Stimulated activated CD8-positive, alpha-beta memory T cell treated with anti-CD3 and anti-CD28 coated beads, Interleukin-4, amount 100 ng/mL, for 1 hour (primary cell): ENCODE measurements at places on chromosomes 1 and 21.

DNA sequence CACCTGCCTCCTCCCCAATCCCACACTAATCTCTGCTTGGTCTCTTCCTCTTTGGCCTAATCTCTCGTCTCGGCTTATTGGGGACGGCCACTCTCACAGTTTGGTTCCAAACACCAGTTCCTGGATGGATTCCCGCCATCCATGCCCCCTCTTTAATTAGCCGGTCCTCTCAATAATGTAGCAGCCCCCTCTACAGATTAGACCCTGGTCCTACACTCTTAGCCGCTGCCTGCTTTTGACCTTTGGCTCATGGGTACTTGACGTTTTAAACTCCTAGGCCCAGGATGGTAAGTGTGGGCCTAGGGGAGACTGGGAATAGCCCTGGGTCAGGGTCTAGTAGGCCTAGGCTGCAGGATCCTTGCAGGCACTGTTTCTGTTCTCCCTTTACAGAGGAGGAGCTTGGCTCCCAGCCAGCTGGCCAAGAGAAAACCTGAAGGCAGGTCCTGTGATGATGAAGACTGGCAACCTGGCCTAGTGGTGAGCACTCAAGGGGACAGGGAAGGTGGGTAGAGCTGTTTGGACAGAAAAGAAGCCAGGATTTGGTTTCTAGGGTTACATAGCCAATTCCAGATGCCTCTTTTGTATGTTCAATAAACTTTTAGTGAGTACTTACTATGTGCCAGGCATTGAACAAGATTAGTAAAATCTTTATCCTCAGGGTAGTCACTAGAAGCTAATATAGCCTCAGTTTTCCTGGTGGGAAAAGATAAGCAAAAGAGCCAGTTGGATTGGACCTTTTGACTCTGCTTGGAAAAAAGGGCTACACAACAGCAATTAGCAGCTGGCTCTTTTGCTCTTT, 758 bp downstream of the RAD54L start:
- DNase-seq, result no peak

GRCh38 chr1:64917328-64917861, 49.0 kb downstream of the JAK1 start:
- no peak for DNase-seq

GRCh38 chr1:204377800-204378668, 18.3 kb upstream of the PLEKHA6 start:
- no peak for DNase-seq

- DNase-seq, result no peak
Measured at GRCh38 chr1:198417039-198417438, 123.4 kb downstream of the ATP6V1G3 start.

GRCh38 chr1:245730801-245731200, 576.0 kb downstream of the KIF26B start:
- no peak for DNase-seq

DNA sequence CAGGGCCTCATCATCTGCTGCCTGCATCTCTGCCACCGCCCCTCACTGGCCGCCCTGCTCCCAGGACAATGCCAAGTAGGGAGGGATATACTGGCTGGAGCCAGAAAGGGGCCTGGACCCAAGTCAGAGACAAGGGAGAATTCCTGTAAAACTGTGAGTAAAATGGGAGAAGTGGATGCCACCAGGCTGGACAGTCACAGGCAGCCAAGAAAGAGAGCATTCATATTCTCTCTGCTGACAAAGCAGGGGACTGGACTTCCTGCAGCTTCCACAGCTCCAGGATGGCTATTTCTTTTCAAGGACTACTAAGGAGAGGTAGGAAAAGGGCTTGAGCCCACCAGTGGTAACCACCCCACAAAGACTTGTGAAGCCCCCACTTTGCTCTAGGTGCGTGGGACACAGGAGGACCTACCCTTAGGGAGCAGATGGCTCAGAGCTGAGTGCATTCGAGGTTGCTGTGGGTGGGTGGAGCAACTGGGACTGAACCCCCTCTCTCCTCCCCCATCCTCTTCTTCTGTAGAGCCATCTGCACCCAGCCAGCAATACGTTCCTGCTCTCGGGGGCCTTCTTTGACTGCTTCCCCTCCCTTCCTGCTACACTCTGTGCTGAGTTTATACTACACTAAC, 57.5 kb downstream of the GLIS1 start:
- no peak for DNase-seq

DNA sequence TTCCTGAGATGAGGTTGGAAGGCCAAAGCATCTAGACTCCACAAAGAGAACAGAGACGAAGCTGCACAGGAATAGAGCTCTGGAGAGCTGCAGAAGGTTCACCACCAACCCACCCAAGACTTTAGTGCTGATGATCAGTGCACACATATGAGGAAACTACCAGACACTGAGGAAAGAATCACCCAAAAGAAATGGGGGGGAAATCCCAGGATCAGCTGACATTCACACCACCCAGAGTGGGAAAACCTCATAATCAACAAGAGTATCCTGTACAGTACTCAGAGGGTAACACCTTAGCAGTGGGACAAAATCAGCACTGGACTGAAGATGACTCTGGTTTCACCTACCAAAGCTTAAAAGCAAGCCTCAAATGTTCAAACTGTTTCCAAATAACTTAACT, 36.4 kb downstream of the DENND1B start:
- no peak for DNase-seq

DNA sequence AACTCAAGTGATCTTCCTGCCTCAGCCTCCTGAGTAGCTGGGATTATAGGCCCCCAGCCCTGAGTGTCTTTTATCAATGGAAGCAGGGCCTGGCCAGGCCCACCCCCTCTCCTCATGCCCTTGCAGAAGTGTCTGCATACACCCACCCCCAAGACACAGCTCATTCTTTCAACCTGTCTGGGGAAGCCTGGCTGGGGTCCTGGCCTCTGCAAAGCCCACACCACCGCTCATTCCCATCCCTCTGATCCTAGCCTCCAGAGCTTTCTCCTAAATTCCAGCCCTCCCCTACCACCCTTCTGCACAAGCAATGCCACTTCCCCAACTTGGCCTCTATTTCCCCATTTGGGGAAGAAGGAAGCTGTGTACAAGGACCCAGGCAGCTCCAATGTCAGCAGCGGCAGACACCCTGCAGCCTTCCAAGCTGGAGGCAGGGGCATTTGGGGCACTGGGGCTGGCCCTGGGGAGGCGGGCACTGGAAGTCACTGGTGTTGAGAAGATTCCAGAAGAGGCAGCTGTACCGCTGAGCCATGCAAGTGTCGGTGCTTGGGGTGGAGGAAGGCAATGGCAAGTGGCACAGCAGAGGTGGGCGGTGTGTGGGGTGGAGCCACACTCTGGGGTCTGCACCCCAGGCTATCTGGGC, 33.7 kb upstream of the ARF1 start:
- DNase-seq, result no peak

DNA sequence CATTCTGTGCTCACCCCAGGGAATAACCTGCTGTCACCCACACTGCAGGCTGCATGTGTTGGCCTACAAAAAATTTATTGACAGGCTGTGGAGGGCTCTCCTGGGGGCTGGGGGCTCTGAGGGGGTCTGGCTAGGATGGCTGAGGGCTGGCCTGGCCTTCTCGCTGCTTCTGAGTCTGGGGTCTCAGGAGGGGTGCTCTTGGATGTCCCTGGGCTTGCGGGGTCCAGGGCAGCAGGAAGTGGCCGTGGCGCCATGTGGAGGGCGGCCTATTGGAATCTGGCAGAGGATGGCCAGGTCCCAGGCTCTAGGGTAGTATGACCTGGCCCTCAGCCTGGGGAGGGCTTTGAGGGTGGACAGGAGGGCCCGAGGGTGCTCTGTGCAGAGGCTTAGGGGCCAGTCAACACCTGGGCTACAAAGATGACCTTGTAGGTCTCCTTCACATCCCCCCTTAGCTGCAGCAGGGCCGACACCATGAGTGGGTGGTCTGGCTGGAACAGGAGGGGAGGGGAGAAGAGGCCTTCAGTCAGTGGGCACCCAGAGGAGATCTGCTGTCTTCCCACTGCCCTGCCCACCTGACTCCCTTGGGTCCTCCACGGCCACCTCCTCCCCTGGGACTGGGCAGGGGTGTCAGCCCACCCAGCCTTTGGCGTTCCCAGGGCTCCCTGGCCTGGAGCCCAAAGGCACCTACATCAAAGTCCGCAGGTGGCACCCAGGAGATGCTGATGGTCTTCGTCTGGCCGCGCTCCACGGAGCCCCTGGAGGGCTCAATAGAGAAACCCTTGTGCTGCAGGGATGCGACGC, 3.0 kb upstream of the TMEM52 start:
- DNase-seq, result no peak

GRCh38 chr1:48216941-48217340, 5.6 kb upstream of the SLC5A9 start:
- no peak for DNase-seq

- DNase-seq, result no peak
Measured at GRCh38 chr1:55329091-55329490, 113.9 kb upstream of the USP24 start.

DNA sequence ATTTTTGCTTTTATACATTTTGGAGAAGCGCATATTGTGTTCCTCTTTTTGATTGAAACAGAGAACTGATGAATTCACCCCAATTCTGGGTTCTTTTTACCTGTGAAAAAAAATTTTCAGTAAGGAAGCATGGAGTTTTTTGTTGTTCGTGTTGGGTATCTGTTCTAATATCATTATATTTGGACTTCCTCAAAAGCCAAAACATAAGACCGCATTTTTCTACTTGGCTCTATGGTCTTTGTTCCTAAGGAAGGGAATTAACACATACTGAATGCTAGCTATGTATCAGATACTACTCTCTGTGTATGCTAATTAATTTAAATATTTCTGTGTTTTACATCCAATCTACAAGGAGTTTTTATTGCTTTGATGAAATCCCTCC, 12.9 kb downstream of the EPB41 start:
- no peak for DNase-seq

DNA sequence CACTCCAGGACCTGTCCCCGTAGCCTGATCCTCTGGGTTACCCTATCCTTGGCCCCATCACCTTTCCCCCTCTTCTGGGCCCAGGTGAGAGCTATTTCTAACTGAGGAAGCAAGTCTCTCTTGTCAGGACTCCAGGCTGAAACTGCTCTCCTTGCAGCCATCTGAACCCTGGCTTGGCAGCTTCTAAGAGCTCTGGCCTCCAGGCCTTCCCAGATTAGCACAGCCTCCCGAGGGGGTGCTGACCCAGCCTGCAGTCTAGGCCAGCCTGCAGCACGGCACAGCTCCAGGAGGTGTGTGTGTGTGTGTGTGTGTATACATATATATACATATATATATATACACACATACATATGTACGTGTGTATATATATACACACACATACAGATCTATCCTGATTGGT, 17.4 kb downstream of the CACNA1S start:
- DNase-seq, result no peak

DNA sequence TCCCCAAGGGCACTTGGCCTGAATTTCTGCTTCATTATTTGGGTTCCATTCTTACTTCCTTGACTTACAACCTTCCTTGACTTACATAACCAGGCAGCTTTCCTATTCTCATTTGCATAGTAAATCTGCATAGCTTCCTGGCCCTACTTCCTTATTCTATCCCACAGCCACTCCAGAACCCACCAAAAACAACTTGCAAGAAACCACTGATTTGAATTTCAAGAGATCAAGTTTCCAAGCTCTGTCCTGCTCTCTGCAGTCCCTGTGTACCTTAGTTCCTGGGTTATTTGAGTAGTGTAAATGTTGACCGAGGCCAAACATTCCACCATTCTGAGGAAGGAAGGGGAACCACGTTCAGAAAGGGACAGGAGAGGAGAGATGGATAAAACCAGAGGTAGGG, 603.3 kb downstream of the PTPRC start:
- no peak for DNase-seq

DNA sequence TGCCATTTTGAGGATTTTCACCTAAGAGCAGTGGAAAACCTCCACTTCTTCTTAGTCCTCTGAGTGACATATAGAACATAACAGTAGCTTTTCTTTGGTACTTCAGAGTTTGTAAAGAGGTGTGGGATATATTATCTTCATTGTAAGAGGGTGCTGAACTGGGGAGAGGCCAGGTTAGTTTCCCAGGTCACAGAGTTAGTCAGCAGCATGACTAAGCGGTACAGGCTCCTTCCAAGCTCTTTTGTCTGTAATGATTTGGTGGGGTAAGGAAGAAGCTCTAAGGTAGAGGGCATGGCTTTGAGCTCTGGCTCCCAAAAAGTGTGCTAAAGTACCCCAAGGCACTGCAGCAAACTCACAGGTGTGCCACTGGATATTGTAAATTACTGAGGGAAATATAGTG, 325.0 kb upstream of the PLXNA2 start:
- DNase-seq, result no peak

- no peak for DNase-seq
Measured at GRCh38 chr1:229015806-229016205, 255.1 kb upstream of the RAB4A start.

- no peak for DNase-seq
Measured at GRCh38 chr1:153804112-153804511, 28.9 kb downstream of the SLC27A3 start.

GRCh38 chr21:29096218-29097015, 23.0 kb upstream of the CCT8 start:
- DNase-seq, result no peak

DNA sequence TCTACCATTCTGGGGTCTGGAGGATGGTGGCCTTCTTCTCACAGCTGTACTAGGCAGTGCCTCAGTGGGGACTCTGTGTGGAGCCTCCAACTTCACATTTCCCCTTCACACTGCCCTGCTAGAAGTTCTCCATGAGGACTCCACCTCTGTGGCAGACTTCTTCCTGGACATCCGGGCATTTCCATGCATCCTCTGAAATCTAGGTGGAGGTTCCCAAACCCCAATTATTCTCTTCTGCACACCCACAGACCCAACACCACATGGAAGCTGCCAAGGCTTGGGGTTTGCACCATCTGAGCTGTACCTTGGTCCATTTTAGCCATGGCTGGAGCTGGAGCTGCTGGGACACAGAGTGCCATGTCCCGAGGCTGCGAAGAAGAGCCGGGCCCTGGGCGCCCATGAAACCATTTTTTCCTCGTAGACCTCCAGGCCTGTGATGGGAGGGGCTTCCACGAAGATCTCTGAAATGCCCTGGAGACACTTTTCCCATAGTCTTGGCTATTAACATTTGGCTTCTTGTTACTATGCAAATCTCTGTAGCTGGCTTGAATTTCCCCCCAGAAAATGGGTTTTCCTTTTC, 170.5 kb downstream of the FOXD2 start:
- DNase-seq, result no peak

DNA sequence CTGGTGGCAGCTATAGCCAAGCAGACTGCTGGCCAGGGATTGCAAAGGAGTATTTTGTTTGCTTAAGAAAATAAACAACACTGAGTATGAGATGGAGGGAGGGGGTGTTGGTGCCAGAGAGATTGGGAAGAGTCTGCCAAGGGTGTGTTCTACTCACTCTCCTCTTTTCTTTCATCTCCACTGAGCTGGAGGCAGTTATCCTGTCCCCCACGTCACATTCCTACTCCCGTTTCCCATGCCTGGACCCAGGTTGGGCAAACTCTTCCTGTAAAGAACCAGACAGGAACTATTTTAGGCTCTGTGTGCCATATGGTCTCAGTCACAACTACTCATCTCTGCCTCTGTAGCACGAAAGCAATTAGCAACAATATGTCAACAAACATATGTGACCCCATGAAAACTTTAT, 1.4 kb upstream of the IL24 start:
- DNase-seq, result no peak
